Kidney (tissue), 22 donors: ENCODE measurements at places on chromosomes 13 and 19. TPM values are rescaled to one million over a fixed set of nuclear protein-coding genes. Genes with fewer than 3 reads are reported as not detected.

NFIX gene
- 65.0 TPM for total RNA-seq

PALM gene
- total RNA-seq: 49.4 TPM

PEAK3 gene
- 2.1 TPM for total RNA-seq

PTH2 gene
- total RNA-seq: not detected

HSPB6 gene
- 64.3 TPM for total RNA-seq

GRCh38 chr19:28829762-28830161 is 383.2 kb downstream of the UQCRFS1 start:
- no peak for DNase-seq

- no peak for DNase-seq
Measured at GRCh38 chr13:75621147-75621546, 15.0 kb upstream of the LMO7 start.

- no peak for DNase-seq
Measured at GRCh38 chr13:25276748-25277147, 10.5 kb downstream of the MTMR6 start.

DNA sequence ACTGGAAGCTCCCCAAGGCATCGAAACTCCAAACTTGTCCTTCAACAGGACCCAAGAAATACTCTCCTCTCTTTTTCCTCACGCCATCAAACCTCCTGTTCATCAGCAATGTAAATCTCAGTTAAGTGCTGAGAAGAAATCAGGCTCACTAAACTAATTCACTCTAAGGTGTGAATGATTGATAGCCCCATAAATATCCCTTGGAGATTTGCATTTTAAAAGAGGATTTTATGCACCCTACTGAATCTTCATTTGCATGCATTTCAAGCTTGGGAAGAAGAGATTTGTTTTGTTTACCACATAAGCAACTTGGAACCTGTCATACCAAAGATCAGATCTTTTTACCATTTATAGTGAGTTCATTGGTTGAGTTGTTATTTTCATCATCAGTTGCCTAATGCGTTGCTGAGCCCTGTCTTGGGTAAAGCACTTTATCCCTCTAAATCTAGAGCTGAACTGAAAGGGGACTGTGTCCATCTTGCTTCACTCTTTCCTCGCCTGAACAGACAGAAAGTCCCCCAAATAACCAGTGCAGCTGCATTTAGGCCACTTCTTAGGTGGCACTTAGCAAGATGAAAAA is 40.2 kb upstream of the GSX1 start:
- DNase-seq: no peak

- DNase-seq: peak; percentile 40
Measured at GRCh38 chr13:36526897-36527296, 94.6 kb downstream of the CCNA1 start.

- DNase-seq: no peak
Measured at GRCh38 chr13:40193286-40194223, 472.9 kb downstream of the FOXO1 start.

- DNase-seq: peak; percentile 76
Measured at GRCh38 chr13:50910485-50910805, 854 bp downstream of the RNASEH2B start.

GRCh38 chr13:111166882-111167675 is 52.0 kb downstream of the ARHGEF7 start:
- DNase-seq: no peak

GRCh38 chr19:1276628-1277022 is 1.3 kb downstream of the FAM174C start:
- DNase-seq: no peak

DNA sequence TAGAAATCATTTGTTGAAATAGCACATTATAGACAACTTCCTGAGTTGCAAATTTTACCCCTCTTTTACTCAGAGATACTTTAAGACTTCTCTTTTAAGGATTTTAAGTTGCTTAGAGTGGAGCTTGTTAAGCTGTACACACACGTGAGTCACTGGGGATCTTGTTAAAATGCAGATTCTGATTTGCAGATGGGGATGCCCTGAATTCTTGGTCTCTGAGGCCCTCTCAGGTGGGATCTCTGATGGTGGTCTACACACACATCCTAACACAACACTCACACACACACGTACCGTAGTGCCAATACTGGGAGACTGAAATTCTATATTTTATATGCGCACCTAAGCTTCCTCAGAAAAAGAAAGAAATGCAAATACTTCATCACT is 788.3 kb downstream of the UQCRFS1 start:
- no peak for DNase-seq

GRCh38 chr13:113452466-113452865 is 822 bp downstream of the ADPRHL1 start:
- no peak for DNase-seq

GRCh38 chr13:26219726-26220125 is 2.4 kb downstream of the RNF6 start:
- DNase-seq: no peak
